Heart right ventricle (tissue), 16 donors: ENCODE measurements at places on chromosomes 3 and 15.

DNA sequence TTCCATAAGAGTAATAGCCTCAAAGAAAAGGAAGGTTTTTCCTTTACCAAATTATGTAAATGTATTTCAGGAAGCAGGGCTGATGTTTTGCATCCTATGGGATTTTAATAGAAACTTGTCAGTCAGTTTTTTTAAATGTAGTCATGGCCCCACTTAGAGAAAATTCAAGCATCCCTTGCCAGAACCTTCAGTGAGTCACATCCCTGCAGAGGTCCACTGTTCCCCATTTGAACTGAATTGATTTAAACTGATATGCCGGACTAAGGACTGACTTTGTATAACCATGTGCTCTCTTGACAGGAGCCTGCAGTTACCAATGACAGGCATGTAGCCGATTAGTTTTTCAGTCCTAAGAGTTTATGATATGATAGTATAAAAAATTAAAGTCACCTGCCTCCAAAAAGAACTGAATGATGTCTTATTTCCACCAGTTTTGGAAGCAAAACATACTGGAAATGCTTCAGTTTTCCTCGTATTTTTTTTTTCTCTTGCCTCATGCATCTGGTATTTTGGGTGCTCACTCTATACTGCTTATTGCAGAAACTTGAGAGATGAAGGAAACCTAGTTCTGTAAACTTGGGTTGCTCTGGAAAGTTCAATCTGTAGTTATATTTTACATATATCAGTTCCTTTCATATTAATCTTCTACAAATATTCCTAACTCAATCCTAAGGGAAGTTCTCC is 30.7 kb downstream of the LRTM1 start:
- no peak for DNase-seq

- no peak for DNase-seq
These were observed 8.4 kb downstream of the SHF start for GRCh38 chr15:45179221-45179985.

- DNase-seq: peak; percentile 49
These were observed 499.4 kb upstream of the MDFIC2 start for GRCh38 chr3:70811880-70812279.

DNA sequence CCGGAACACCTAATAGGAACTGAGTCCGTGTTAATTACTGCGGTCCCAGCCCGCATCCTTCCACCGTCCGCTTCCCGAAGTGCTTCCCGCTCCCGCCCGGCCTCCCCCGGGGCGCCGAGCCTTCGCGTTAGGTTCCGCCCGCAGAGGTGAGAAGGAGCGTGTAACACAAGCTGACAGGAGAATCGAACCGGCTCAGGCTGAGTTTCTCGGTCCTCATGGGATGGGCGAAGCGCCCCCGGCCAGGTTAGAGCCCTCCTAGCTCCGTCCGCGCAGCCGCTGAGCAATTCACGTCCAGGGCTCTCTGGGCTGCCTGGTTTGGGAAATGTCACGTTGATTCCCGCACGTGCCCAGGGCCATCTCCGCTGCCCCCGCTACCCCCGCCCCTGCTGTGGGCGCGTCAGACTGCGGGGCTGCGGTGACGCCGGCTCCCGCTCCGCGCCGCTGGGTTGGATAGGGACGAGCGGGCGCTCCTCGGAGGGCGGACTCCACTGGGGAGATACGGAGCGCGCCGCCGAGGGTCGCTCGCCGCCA is 954 bp downstream of the CLDN11 start:
- peak; percentile 19 for DNase-seq

- no peak for DNase-seq
These were observed 52.2 kb upstream of the FAM98B start for GRCh38 chr15:38401701-38402100.

GRCh38 chr3:155704771-155705559 is 39.9 kb downstream of the PLCH1 start:
- DNase-seq: no peak

- no peak for DNase-seq
These were observed 1.7 kb downstream of the CFAP44 start for GRCh38 chr3:113439606-113440005.

DNA sequence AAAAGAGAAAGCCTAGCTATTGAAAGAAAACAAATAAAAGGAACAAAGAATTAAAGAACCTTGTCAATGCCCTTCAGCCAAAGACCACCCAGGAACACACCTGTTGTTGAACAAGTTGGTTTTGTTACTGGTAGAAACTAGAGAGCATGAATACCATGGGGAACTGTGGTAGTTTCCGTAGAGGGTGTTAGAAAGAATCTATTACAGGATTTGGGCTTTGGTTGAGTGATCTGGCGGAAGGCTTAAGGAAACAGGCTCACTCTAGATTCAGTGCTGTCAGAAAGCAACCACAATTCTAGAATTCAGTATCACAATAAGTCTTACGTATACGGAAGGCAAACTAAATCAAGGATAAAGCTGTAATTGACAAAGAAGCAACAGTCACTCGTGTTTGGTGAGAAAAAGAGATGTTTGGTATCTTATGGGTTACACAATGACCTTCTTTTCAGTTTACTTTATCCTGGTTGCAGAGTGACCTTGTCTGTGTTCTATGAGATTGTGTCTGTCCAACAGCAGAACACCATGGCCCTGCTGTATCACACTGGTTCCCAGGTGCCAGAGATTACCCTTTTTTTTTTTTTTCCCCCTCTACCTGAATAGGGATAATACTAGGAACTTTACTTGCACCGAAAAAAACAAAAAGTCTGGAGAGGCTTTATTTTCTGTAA is 265.9 kb downstream of the SHQ1 start:
- DNase-seq: no peak
